ENCODE measurements at places on chromosomes 4 and X.

- DNase-seq = no peak
Measured at GRCh38 chrX:153060095-153060445, 3.8 kb downstream of the PNMA3 start.

DNA sequence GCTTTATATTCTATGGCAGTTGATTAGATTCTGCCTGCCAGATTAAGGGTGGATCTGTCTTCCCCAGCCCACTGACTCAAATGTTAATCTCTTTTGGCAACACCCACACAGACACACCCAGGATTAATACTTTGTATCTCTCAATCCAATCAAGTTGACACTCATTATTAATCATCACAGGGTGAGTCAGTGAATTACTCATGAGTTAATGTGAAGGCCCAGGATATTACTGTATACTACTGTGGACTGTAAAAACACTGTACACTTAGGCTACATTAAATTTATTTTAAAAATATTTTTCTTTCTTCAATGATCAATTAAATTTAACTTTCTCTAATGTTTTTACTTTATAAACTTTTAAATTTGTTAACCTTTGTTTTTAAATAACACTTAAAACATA is 87.7 kb downstream of the NAP1L3 start:
- DNase-seq = no peak

- DNase-seq = peak; percentile 7
Measured at GRCh38 chrX:8988446-8988845, 45.5 kb downstream of the FAM9B start.

- DNase-seq = no peak
Measured at GRCh38 chrX:64334467-64334866, 60.8 kb downstream of the MTMR8 start.

DNA sequence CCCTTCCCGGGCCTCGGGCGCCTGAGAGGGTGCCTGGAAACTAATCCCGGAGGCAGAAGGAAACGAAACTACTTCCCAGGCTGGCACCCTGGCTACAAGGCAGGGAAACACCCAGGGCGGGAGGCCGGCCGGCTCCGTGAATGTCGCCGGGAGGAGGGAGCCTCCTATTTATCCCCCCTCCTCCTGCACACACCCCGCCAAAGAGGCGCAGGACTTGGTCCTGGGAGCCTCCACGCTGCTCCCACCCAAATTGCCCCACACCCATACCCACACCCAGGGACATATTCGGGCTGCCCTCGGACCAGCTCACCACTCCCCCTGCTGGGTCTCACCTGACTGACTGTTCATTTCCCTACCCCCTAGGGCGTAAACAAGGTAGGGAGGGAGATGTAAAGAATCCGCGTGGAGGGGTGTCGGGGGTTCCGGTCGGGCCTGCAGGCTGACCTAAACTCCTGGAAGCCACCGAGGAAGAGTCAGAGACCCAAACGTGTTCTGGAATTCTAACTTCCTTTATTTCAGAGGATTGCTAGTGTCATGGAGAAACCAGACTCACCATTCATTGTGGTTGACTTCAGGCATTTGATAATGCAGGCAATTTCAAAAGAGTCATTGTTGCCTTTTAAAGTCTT is at the start of gene BTC:
BTC (minus strand) TSS at position 142 of the 629 bp plus-strand sequence. CDS start 198 bp downstream, outside the sequence.
- no peak for DNase-seq

DNA sequence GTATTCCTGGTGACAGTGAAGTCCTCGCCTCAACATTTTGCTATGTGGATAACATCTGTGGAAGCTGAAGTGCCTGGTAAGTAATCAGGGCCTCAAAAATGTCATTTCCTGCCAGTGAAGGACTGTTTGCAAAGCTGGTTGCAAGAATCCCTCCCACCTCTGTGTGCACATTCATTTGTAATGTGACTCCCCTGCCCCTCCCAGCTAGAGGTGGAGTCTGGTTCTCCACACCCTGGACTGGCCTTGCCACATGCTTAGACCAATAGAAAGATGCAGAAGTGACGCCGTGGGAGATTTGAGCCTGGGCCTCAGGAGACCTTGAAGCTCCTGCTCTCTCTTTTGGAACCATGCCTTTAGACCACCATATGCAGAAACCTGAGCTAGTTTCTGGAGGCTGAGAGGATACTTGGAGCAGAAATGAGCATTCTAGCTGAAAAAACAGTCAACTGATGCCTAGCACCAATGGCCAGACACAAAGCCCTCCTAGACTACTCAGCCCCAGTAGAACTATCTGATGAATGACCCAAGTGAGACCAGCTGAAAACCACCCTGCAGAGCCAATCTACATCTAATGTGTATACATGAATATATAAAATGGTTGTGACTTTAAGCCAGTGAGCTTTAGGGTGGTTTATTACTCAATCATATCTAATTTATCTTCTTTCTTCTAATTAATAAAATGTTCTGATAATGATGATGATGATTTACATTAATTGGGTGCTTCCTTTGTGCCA is 47.8 kb upstream of the CRMP1 start:
- no peak for DNase-seq

DNA sequence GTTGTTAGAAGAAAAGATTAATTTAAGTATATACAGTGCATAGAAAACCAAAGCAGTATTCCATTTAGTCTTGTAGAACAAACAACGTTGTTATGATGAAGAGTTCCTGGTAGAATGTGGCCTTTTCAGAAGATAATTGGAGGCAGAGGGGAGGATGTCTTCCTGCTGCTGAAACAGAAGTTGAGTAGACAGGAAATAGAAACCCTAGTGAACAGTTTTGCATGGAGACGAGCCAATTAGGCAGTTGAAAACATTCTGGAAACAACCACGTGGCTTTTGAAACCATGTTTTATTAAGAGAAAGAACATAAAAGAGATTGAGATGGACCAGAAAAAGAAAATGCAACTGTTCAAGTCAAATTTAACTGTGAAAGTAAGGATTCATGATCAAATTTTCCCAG is 325.2 kb downstream of the CAMK2D start:
- DNase-seq = no peak

DNA sequence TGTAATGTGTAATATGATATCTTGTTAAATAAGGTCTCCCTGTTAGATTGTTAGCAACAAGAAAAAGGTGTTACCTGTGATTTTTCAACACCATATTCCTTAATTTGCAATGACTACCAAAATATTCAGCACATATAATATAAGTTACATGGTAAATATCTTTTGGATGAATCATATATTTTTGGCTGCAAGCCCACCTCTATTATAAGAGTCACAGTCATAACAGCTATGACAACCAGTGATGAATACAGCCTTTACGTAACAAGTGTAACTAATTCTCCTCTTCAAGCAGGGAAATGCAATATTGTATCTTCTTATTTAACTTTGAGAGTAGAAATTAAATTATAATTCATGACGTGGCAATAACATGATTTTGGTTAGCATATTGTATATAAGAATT is 187.0 kb downstream of the NLGN4X start:
- no peak for DNase-seq

DNA sequence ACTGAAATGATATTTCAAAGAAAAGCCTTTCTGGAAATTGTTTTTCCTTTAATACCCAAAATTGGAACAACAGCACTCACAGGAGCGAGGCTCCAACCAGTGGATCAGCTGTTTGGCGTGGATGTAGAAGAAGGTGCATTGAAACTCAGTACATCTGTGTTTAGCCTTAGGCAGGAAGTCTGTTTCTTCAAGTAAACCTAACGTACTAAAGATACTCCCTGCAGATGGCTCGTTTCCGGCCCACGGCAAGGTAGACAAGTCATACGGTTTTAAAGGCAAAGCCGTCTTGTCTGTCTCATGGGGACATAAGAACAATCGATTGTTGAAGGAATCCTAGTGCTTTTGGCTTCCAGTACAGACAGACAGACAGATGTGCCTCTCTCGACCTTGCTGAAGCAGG is 50.0 kb upstream of the CLCN4 start:
- no peak for DNase-seq

DNA sequence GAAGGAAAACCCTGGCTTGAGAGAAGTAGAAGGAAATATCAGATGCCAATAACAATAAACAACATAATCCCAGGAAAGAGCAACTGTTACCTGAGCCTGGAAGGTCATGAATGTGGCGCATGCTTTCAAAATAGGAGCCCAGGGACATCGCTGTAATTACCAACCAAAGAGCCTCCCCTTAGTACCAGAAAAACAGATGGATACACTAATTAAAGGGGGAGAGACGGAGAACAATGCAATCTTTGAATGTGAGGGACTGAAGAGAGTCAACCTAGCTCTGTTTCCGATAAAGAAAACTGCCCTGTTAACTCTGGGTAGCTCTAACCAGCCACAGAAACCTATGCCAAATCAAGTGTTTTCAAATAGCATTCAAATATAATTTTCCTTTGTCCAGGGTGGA is 161.4 kb downstream of the ENOX2 start:
- DNase-seq = no peak

GRCh38 chr4:48296365-48296764 is 26.7 kb upstream of the TEC start:
- DNase-seq = no peak

DNA sequence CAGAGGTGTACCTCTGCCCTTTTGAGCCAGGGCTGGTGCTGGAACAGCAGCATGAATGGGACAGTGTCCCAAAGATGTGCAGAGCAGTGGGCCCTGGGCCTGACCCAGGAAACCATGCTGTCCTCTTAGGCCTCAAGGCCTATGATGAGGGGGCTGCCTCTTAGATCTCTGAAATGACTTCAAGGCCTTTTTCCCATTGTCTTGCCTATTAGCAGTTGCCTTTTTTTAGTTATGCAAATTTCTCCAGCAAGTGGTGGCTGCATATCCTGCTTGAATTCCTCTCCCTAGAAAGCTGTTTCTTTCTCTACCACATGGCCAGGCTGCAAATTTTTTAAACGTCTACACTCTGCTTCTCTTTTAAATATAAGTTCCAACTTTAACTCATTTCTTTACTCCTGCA is 160.3 kb downstream of the CFAP299 start:
- no peak for DNase-seq

DNA sequence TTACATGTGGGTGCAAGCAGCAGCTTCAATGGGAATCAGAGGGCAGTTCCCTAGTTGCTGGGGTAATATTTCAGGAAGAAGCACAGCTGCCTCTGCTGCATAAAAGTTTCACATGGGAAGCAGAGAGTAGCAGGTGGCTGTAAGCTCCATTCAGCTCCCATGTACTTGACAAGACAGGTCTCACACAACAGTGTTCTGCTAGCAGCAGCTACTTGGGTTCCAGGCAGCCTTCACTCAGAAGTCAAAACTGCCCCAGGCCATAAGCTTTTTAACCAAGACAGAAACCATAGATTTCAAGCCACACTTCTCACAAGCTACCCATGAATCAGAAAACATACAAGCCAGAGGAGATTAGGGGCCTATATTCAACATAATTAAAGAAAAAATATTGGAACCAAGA is 41.4 kb upstream of the SPIN2A start:
- no peak for DNase-seq

DNA sequence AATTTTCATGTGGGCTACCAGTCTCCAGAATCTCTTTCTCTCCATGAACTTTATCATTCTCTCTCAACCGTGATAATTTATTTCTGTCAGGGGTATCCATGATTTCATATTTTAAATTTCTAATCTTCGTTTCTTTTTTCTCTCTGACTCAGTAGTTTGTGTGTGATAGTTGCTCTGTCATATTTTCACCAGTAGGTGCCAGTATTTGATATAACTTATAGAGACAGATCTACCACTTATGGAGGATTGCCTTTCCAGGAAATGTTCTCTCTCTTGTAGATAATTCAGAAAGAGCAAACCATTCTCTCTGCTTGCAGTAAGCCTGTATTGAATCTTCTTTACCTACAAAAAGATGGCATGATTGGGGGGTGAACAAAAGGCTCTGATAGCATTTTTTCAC is 79.3 kb upstream of the DYNLT3 start:
- no peak for DNase-seq

- no peak for DNase-seq
Measured at GRCh38 chr4:90122355-90122748, 4.8 kb upstream of the CCSER1 start.

GRCh38 chr4:141713771-141714445 is 77.5 kb downstream of the IL15 start:
- no peak for DNase-seq

DNA sequence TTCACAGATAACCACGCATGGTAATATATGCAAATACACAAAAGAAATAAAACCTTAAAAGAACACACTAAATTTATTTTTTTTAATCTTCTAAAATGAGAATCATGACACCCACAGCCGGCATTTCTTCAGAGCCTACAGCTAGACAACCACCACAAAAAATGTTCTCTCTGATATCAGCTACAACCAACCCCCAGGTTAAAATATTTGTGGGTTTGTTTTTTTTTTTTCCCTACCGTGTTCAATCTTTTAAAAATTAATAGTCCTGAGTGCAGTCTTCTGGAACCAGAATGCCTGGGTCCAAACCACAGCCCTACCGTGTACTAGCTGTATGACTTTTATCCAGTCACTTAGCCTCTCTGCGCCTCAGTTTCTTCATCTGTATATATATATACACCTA is 36.0 kb downstream of the MAML3 start:
- DNase-seq = no peak

DNA sequence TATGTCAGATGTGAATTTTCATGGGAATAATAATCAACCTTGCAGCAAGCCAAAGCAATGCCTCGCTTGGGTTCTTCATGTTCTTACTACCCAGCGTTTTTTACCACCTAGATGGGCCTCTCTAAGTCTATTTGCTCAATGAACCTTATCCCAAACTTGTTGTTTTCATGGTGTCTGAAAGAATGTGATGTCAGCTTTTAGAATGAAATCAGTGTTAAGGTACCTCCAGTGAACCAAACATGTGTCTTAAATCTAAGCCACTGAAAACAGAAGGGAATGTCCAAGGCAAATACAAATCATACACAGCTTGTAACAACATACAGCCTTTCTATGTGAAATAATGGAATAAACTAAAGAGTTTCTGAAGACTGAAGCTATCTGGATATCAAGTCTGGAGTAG is 6.7 kb downstream of the EPGN start:
- no peak for DNase-seq

GRCh38 chrX:11470250-11470974 is 177.2 kb downstream of the AMELX start:
- no peak for DNase-seq

DNA sequence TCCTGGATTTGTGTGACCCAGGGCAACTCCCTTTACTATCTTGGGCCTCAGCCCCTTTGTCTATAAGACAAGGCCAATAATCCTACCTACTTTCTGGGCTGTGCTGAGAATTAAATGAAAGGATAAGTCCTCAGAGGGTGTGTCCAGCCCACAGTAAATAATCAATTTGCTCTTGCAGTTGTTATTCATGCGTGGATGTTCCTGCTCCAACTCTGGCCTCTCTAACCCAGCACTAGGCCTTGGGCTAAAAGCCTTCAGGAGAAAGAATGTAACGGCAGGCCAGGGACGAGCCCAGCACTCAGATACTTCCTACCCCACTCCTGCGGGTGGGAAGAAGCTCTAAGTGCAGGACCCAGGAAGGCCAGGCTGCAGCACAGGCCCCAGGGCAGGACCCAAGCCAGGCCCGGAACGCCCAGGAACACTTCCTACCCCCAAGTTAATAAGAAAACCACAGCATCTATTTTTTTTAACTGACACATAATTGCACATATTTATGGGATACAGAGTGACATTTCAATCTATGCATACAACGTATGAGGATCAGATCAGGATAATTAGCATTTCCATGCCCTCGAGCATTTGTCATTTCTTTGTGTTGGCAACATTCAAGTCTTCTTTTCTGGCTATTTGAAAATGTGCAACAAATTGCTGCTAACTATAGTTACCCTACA is 179.6 kb upstream of the RBPJ start:
- no peak for DNase-seq

- DNase-seq = no peak
Measured at GRCh38 chr4:13852411-13852810, 224.9 kb upstream of the BOD1L1 start.

GRCh38 chr4:791252-791897 is 34.6 kb downstream of the CPLX1 start:
- no peak for DNase-seq

Data from stimulated activated CD4-positive, alpha-beta T cell treated with anti-CD3 and anti-CD28 coated beads, Interleukin-1b, Interleukin-23, amount 100 ng/mL, for 24 hours (primary cell).